ENCODE measurements at places on chromosomes 13 and 19.

- no peak for DNase-seq
These were observed 10.7 kb downstream of the APLP1 start for GRCh38 chr19:35879068-35879467.

DNA sequence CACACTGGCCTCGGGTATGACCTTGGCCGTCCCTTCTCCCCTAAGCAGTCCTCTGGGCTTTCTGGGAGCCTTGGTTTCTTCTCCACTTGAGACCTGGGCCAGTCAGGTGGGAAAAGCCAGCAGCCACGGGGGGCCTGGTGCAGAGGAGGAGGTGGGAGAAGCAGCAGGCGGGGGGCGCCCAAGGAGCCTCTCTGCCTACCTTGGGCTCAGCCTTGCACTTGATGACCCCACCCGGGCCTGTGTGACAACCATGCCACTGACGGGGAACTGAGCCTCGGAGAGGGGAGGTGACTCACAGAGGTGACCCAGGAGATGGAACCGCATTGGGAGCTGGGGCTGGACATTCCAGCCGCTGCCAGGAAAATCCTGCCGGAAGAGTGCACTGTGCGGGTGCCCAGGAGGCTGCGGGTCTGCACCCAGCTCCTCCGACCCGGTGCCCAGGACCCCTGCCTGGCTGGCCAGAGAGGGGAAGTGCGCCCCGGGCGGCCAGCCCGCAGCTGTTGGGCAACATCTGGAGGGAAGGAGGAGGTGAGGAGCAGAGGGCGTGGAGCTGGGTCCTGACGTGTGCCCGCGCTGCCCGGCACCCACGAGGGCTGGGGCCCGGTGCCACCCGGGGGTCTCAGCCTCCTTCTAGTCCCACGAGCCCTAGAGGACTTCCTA lies 23.4 kb upstream of the SLC7A10 start:
- no peak for DNase-seq

- no peak for DNase-seq
These were observed 44.1 kb upstream of the RANBP3 start for GRCh38 chr19:6021878-6022569.

DNA sequence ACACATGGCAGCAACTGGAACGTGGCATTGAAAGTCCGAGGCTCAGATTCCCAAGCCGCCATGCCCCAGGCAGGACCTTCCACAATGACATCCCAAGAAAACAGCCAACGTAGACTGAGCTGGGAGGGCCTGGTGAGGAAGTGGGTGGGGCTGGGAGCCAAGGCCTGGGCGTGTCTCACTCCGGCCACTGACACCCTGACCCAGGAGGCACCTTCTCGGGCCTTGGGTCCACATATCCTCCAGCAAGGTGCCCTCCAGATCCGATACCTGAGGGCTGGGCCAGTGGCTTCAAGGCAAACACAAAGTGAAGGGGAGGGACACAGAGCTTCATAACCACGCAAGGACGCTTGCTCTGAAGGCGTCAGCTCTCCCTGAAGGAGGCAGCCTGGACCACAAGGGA lies 43.0 kb downstream of the RAB20 start:
- no peak for DNase-seq

GRCh38 chr13:51906581-51906980 lies 44.8 kb downstream of the CCDC70 start:
- DNase-seq, result no peak

- no peak for DNase-seq
These were observed 338.0 kb downstream of the TEX29 start for GRCh38 chr13:111658145-111659100.
